ENCODE measurements at places on chromosomes 1 and 21. TPM values are rescaled to one million over a fixed set of nuclear protein-coding genes. Genes with fewer than 3 reads are reported as not detected.

Gene CTSS
- 13.5 TPM for polyA plus RNA-seq

Gene RUNX3
- 0.97 TPM for polyA plus RNA-seq

Gene ESPN
- polyA plus RNA-seq, result 31.4 TPM

Gene NTNG1
- 28.4 TPM for polyA plus RNA-seq

Gene ELF3
- 40.7 TPM for polyA plus RNA-seq

Gene ACTL8
- not detected for polyA plus RNA-seq

Gene CFHR3
- not detected for polyA plus RNA-seq

Gene CD55
- 47.8 TPM for polyA plus RNA-seq

Gene GOLT1A
- 2.5 TPM for polyA plus RNA-seq

Gene OTUD3
- 24.7 TPM for polyA plus RNA-seq

Gene MAP3K7CL
- polyA plus RNA-seq, result 6.6 TPM

Gene PGLYRP3
- not detected for polyA plus RNA-seq

Gene BACE2
- 27.5 TPM for polyA plus RNA-seq

Gene AKNAD1
- 0.23 TPM for polyA plus RNA-seq

Gene HCN3
- 11.8 TPM for polyA plus RNA-seq

Gene RHEX
- 2.9 TPM for polyA plus RNA-seq

Gene CLDN17
- polyA plus RNA-seq, result not detected

Gene AMPD1
- 0.06 TPM for polyA plus RNA-seq

Gene DYNLT5
- polyA plus RNA-seq, result 3.3 TPM

Gene SLC9C2
- 0.25 TPM for polyA plus RNA-seq

Gene MIER1
- polyA plus RNA-seq, result 41.1 TPM

Gene OR6K3
- not detected for polyA plus RNA-seq
